ENCODE measurements at places on chromosomes 16 and 17. TPM values are rescaled to one million over a fixed set of nuclear protein-coding genes. Genes with fewer than 3 reads are reported as not detected.

DNA sequence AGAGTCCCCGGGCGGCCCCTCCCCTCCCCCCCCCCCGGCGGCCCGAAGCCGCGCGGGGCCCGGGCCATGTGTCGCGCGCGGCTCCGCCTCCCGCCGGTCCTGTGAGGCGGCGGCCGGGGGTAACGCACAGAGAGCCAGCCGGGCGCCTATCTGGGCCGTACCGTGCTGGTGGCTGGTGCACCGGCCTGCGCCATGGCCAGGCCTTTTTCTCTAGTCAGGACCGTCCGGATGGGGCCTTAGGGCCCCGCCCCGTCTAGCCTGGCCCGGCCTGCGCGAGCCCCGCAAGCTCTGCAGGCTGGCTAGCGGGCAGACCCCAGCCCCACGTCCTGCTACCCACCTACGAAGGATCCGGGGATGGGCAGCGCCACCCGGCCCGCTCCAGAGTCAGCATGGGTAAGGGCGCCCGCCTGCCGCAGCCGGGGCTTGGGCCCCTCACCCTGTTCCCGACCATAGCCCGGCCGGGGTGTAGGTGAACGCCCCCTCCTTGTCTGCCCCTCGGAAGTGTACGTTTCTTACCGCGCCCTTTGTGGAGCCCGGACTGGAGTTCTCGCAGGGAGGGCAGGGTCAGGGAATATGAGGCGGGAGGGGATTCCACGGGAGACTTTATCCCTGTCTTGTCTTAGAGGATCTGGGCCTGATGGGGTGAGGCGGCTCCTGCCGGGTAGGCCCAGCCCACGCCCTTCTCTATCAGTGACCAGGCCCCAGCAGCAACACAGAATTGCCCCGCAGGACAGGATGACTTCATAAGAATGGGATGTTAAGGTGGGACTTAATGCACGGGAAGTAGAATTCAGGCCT, at the start of gene CENPT:
TSS of gene CENPT (minus strand) at position 630 of the 798 bp plus-strand sequence. CDS start 13,834 bp downstream, outside the sequence.
- DNase-seq: peak; percentile 61

- peak; percentile 71 for DNase-seq
These were observed 23.8 kb upstream of the ARHGAP44 start for GRCh38 chr17:12765548-12765947.

GRCh38 chr17:72307836-72308235, 187.0 kb downstream of the SOX9 start:
- no peak for DNase-seq

DNA sequence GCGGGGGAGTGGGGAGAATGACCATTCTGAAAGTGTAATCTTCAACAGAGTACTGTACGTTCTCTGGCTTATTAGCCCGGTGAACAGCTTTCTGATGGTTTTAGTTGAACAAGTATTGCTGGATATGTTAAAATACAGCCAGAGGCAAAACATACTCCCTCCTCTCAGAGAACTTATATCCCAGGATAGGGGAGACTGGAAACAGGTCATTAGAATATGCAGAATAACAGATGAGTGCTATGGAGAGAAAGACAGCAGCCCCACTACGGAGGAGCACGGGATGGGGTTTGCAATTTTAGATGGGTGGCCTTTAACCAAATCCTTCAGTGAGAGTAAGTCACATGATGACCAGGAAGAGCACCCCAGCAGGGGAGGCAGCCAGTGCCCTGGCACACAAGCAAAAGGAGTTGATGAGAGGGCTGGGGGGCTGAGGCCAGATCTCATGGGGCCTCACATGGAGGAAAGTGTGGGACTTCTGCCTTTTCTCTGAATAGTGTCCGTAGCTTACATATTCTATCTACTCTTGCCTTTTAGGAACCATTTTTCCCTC, 43.1 kb upstream of the SEC14L1 start:
- DNase-seq: no peak

DNA sequence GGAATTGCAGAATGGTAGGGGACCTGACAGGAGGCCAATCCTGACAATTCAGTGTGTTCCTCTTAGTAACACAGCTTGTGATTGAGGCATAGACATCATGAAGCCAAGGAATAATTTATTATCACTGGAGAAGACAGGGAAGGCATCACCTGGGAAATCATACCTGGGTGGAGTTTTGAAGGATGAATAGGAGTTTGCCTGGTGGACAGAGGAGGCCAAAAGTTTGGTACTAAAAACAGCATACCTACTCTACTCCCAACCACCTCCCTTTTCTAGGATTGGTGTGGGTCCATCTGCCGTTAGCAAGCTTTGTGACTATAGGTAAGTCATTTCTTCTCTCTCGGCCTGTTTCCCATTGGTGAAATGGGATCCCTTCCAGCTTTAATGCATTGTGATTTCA, 88.0 kb downstream of the RAB11FIP4 start:
- no peak for DNase-seq

DNA sequence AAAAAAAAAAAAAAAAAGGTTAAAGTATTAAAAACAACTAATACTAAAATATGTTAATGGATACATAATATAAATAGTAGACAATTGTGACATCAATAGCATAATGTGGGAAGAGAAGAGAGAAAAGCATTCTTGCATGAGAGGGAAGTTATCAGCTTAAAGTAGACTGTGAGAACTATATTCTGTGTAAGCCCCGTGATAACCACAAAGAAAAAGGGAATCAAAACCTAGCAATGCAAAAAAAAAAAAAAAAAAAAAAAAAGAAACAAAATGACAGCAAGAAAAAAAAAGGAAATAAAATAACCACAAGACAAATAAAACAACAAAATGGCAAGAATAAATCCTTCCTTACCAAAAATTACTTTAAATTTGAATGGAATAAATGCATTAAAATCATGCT, 39.8 kb upstream of the MYLK3 start:
- no peak for DNase-seq

DNA sequence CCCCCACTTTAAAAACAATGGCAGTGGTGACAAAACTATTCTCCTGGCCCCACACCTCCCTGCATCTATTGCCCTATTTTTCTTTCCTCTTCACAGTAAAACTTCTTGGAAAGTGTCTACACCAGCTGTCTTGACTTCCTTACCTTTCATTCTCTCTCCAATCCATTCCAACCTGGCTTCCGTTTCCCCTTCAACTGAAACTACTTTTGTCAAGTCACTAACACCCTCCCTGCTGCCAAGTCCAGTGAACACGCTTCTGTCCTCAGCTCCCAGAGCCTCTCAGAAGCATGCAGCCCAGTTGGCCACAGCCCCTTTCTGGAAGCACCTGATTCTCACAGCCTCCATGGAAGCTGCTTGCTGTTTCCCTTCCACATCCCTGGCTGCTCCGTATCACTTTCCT, 4.0 kb upstream of the SCN4A start:
- DNase-seq: no peak

DNA sequence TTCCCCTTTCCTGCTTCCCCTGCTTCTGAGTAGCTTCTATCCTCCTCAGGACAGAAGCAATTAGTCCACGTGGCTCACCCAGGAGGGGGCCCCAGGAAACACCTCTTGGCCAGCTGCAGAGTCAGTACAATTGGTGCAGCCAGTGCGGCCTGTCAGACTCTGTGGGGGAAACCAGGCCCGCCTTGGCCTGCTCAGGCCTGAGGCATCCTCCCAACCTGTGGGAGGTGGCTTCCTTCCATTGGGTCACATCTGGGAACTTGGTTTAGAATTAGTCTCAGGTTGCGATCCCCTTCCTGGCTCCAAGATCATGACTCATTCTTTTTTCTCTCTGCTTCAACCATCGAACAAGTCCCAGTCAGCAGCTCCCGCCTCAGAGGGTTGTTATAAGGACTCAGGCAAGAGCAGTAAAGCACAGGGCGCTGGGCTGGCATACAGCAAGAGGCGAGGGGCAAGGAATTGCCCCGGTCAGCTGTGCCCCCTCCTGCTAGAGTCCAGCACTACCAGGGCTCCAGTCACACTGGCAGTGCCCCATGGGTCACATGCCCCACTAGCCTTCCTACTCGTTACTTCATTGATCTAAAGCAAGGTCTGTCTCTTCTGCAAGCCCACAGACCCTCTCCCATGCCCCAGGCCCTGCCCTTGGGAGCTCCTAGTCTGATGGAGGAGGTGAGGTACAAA, 8.1 kb upstream of the EPX start:
- DNase-seq: peak; percentile 36

DNA sequence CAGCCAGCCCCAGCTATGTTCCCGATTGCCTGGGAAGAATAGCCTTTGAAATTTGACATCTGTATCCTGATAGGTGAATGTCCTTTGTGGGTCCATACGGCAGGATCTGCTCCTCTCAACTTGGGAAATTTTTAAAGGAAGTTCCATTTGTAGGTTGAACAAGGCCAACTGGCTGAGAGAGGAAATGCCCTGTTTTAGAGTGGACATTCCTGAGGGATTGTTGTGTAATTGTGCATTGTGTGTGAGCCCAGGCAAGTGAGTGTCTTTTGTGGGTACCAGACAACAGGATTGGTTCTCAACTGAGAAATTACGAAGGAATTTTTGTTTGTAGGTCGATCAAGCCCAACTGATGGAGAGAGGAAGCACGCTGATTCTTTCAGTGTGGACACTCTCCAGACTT, 2.6 kb upstream of the CPHXL2 start:
- peak; percentile 11 for DNase-seq

DNA sequence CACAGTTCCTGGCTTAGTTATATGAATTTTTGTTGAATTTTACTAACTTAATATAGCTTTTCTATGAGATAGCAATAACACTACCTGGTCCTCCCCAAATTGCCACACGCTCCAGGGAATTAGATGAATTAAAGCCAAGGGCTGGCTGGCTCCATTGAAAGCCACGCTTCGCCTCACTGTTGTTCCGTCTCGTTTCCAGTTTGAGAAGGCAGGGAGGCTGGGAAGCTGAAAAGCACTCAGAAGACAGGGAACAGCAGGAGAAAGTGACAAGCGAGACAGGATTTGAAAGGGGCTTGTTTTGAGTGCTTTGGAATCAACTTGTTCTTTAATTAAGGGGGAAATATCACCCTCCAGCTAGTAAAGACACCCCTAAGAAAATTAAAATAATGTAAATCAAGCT, 425.3 kb downstream of the CA10 start:
- DNase-seq: no peak

DNA sequence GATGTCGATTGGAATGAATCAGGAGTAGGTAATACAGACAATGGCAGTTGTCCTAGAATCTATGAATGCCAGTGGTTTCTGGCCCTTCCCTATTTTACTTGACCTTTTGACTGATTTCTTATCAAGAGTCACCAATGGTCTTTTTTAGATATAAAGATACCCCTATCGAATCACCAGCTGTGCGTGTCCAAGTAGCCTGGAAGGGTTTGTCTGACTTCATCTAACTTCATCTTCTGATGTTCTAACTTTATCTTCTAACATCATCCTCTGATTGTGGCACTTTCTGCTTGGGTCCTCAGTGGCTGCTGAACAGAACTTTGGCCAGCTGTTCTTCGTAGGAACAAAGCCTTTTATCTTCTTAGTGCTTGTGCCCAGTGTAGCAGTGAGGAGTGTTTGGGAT, 129.7 kb downstream of the MSI2 start:
- no peak for DNase-seq

- DNase-seq: peak; percentile 71
These were observed 116.8 kb downstream of the ANKRD11 start for GRCh38 chr16:89373355-89374110.

- no peak for DNase-seq
These were observed 24.6 kb upstream of the ZFP90 start for GRCh38 chr16:68514511-68514910.

DNA sequence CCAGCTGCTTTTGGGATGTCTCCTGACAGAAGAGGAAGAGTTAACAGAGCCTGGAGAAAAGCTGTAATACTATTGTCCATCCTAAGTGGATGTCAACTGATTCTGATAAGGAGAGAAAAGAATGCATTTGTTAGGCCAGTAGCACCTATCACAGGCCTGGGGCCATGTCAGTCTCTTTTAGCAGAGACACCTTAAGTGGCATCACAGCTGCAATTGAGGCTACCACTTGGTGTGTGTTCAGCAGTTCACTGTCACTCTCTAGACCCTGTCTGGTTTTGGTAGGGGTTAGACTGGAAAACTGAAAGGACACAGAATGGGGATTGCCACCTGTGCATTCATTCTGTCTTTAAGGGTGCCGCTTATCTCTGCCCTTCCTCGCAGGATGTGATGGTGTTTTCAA, 42.0 kb downstream of the PSMD12 start:
- no peak for DNase-seq

GRCh38 chr16:2531371-2531695, at the start of gene CEMP1:
Gene CEMP1 (minus strand): TSS chr16:2531408. CDS start chr16:2531073, 335 bp downstream.
- no peak for DNase-seq

- peak; percentile 83 for DNase-seq
These were observed 28.4 kb downstream of the CDH13 start for GRCh38 chr16:82655072-82655714.

DNA sequence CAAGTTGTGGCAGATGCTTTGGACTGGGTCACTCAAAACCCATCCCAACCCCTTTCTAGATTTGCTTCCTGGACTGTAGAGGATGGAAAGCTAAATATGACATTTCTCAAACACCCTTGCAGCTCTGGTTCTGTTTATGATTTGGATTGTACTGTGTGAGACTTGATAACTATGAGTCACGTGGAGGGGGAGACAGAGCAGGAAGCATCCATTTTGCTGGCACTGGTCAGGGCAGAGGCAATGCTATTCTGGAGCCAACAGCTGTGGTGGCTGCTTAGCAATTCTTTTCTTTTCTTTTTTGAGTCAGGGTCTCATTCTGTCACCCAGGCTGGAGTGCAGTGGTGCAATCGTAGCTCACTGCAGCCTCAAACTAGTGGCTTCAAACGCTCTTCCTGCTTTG, 13.6 kb upstream of the TERF2 start:
- DNase-seq: peak; percentile 41

- DNase-seq: no peak
These were observed 55.0 kb downstream of the CNGB1 start for GRCh38 chr16:57915811-57916488.

DNA sequence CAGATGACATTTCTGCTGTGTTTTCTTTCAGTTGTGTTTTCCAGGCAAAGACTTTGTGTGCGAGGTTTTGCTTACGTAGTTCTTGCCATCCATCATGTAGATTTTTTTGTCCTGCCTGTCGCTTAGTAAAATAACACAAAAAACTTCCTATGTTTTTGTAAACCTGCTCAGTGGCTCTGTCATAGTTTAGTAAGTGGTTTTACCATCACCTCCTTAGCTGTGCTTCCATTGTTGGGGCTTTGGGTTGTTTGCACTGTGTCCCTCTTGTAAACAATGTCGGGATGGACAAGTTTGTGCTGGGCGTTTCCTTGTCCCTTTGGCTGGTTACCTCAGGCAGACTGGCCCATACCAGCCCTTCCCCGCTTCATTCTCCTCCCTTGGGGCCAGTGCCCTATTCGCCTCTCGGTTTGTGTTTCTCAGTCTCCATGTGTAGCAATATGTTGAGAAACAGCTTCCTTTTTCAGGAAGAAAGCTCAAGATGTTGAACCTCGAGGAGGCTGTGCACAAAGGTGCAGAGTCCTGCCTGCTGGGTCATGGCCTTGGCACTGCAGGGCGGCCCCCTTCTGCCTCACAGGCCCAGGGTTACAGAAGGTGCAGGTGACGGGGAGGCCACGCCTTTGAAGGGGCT, 74.6 kb downstream of the KSR1 start:
- no peak for DNase-seq

The GAST gene
- total RNA-seq: not detected

The CCDC78 gene
- 1.8 TPM for total RNA-seq

The HEATR3 gene
- 14.8 TPM for total RNA-seq

The GRAPL gene
- not detected for total RNA-seq

The KLHL10 gene
- total RNA-seq: 0.09 TPM

The KRT24 gene
- not detected for total RNA-seq

Measured in fibroblast of the aortic adventitia (primary cell).